Smooth muscle cell of the pulmonary artery (primary cell): ENCODE measurements at places on chromosomes 13 and 19. TPM values are rescaled to one million over a fixed set of nuclear protein-coding genes. Genes with fewer than 3 reads are reported as not detected.

Gene TNFRSF19
- total RNA-seq: 3.0 and 8.0 TPM in 2 replicates

Gene CD37
- total RNA-seq: not detected in 2 replicates

Gene ZNF491
- total RNA-seq: 3.0 and 4.4 TPM in 2 replicates

Gene HIF3A
- 0.13 and 2.8 TPM in 2 replicates for total RNA-seq

Gene ATF5
- total RNA-seq: 5.3 and 6.3 TPM in 2 replicates

Gene CLEC17A
- total RNA-seq: 0.13 and 0.23 TPM in 2 replicates

Gene PLVAP
- 0.20 and 0.33 TPM in 2 replicates for total RNA-seq

Gene ZNF507
- total RNA-seq: 14.3 and 14.6 TPM in 2 replicates

Gene KLK4
- total RNA-seq: not detected in 2 replicates

Gene CFD
- 1.1 and 9.3 TPM in 2 replicates for total RNA-seq

Gene IGFL2
- 0.13 TPM in 1 of 2 replicates, not detected in the other for total RNA-seq
